ENCODE measurements at places on chromosomes 12 and 14.

DNA sequence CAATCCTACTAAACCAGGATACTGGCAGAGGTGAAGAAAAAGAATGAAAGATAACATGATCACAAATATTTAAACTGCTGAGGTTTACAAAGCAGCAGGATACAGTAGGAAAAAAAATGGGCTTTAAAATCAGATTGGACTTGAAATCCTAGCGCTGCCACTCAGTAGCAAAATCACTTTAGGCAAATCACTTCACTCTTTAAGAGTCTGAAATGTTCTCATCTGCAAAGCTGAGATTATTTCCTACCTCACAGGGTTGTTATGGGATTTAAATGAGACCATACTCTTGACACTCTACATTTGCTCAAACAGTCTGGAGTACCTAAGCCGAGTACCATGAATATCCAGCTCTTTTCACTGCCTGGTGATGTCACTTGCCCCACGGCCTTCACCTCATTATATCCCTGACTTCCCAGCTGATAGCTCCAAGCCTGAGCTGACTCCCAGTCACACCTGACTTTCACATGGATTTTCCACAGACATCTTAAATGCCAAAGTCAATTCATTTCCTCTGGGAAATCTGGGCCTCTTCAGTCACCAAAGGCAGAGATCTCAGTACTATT lies 60.2 kb downstream of the UBR7 start:
- no peak for DNase-seq

DNA sequence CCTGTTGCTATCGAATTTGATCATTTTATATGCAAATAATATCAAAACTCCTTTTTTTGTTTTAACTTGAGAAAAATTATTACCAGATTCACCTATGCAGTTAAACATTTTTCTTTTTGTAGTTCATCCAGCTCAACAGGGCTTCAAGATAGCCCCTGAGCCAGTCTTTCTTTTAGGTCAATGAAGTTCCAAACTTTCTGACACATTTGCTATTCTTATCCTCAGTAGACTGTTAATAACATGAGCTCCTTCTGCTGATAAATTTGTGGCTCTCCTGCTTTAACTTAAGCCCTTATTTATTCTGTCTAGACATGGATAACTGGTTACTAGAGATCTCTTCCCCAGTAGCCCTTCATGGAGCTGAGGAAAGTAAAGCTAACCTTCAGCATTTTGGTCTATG lies 33.2 kb upstream of the SSPN start:
- DNase-seq = no peak

DNA sequence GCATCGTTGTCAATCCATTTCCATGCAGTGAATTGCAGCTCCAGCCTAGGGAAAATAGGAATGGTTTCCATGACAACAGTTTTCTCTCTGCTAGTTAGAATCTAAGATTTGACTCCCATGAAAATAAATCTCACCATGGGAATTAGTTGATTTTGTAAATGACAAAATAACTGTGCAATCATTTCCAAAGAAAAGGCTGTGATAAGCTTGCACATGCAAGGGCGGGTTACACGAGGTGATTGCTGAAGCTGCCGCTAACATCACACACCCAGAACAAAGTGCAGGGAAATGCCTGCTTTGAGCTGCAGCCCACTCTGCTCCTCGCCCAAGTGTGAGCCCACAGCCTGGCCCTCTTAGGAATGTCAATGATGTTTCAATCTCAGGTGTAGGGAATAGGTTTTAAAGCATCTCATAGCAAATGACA lies 53.8 kb downstream of the TRIM9 start:
- no peak for DNase-seq

GRCh38 chr14:75459099-75459741 lies 31.4 kb downstream of the JDP2 start:
- no peak for DNase-seq

DNA sequence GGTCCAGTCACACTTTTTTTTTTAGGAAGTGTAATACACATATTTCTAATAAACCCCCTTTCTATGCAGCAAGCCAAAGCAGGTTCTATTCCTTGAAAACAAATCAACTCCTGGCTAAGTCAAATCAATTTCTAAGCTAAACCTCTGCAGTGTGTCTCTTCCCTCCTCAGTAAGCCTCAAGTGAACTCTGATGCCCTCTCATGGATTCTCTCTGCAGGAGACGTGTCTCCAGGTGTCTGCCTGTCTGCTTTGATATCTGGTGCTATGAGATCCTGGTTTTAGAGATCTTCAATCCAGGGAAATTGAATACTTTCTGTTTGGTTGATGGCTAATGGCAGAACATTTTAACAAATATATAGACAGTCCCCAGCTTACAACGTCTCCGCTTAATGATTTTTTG lies 791.7 kb downstream of the AACS start:
- no peak for DNase-seq

GRCh38 chr14:22871224-22872032 lies at the start of gene LRP10:
Gene LRP10 (plus strand): TSS chr14:22871740. CDS start chr14:22872304, 564 bp downstream.
- peak; percentile 51 for DNase-seq

GRCh38 chr12:131471946-131472732 lies 238.8 kb upstream of the SFSWAP start:
- DNase-seq = no peak

GRCh38 chr12:64566831-64567517 lies 43.3 kb upstream of the RASSF3 start:
- no peak for DNase-seq

GRCh38 chr12:28994179-28994715 lies 154.8 kb upstream of the FAR2 start:
- DNase-seq = no peak
